ENCODE measurements at places on chromosomes 5 and 9. TPM values are rescaled to one million over a fixed set of nuclear protein-coding genes. Genes with fewer than 3 reads are reported as not detected.

The NTNG2 gene
- total RNA-seq: 5.4 TPM

The QSOX2 gene
- 7.2 TPM for total RNA-seq

The PCDHAC2 gene
- 6.3 TPM for total RNA-seq

The FBP2 gene
- total RNA-seq: 8.0 TPM

The NANS gene
- 44.4 TPM for total RNA-seq

The GEMIN5 gene
- 20.8 TPM for total RNA-seq

The PRRC1 gene
- 44.5 TPM for total RNA-seq

The TEX48 gene
- total RNA-seq: not detected

The PLCXD3 gene
- total RNA-seq: 4.4 TPM

The HMCN2 gene
- total RNA-seq: 0.88 TPM

GRCh38 chr5:134038138-134038537 is 33.4 kb upstream of the VDAC1 start:
- peaks cover 9% of the 10 kb centered on the region for H3K4me1 ChIP-seq
- H3K4me3 ChIP-seq: no peak overlapping the region
- no peak overlapping the region for H3K27ac ChIP-seq

GRCh38 chr5:143638654-143639053 is 173.3 kb upstream of the HMHB1 start:
- no peak overlapping the region for H3K4me3 ChIP-seq
- no peaks in the 10 kb centered on the region for H3K4me1 ChIP-seq
- no peak for DNase-seq
- no peak overlapping the region for H3K27ac ChIP-seq

GRCh38 chr5:12662545-12663314 is 758.5 kb upstream of the CTNND2 start:
- DNase-seq: no peak
- H3K27me3 ChIP-seq: no peaks in the 10 kb centered on the region
- no peaks in the 10 kb centered on the region for H3K4me1 ChIP-seq
- no peaks in the 10 kb centered on the region for H3K36me3 ChIP-seq
- no peak overlapping the region for H3K4me3 ChIP-seq
- no peak overlapping the region for H3K27ac ChIP-seq

- H3K27ac ChIP-seq: no peak overlapping the region
- no peaks in the 10 kb centered on the region for H3K27me3 ChIP-seq
- no peak overlapping the region for H3K4me3 ChIP-seq
- no peaks in the 10 kb centered on the region for H3K36me3 ChIP-seq
- H3K4me1 ChIP-seq: no peaks in the 10 kb centered on the region
Measured at GRCh38 chr5:112933651-112934365, 11.8 kb upstream of the REEP5 start.

DNA sequence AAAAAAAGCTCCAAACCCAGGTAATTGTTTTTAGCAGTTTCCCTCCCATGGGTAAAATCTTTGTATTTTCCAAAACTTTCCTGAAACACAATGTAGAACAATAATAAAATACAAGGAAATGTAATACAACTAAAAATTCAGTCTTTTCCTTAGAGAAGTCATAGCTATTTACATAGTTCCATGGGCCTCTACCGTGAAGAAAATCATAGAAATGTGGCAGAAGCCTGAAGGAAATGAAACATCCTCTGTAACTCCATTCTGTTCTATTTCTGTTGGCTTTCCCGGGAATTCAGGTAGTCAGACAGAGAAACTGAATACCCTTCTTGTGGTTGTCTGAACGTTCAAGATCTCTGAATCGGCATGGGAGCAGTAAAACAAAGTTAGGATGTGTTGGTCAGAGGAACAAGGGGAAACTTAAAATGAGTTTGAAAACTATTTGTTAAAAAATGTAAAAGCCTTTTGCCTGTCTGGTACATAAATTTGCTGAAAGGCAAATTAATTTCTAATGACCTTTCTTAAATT is 202.4 kb upstream of the ZNF608 start:
- no peak overlapping the region for H3K4me3 ChIP-seq
- DNase-seq: no peak
- no peak overlapping the region for H3K27ac ChIP-seq
- no peaks in the 10 kb centered on the region for H3K27me3 ChIP-seq
- no peaks in the 10 kb centered on the region for H3K4me1 ChIP-seq
- no peaks in the 10 kb centered on the region for H3K36me3 ChIP-seq

DNA sequence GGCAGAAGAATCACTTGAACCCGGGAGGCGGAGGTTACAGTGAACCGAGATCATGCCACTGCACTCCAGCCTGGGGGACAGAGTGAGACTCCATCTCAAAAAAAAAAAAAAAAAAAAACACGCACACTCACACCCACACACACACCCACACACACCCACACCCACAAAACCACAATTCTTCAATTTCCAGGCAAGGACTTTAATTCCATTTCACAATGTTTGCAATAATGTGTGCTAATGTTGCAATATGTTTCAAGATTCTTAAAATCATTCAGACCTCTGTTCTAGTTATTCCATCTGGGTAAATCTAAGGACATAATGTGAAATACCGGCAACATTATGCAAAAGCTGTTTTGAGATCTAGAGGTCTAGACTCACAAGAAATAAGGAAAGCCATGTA is 28.3 kb downstream of the CCDC69 start:
- no peak for DNase-seq
- no peaks in the 10 kb centered on the region for H3K27me3 ChIP-seq
- H3K4me3 ChIP-seq: no peak overlapping the region

DNA sequence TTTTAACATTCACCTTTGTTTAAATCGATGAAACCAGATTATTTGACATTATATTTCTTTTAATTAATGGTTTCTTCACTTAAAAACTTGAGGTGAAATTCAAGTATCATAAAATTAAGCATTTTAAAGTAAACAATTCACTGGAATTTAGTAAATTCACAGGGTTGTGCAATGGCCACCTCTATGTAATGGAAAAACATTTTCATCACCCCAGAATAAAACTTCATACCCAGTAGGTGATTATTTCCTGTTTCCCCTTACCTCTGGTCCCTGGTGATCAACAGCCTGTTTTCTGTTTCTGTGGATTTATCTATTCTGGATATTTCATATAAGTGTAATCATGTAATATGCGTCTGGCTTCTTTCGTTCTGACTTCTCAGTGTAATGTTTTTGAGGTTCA is 27.2 kb downstream of the HSPA4 start:
- no peak for DNase-seq
- no peaks in the 10 kb centered on the region for H3K27me3 ChIP-seq
- H3K27ac ChIP-seq: no peak overlapping the region
- no peak overlapping the region for H3K4me3 ChIP-seq
- peaks cover 16% of the 10 kb centered on the region for H3K36me3 ChIP-seq

- H3K4me1 ChIP-seq: peaks cover 4% of the 10 kb centered on the region
- H3K36me3 ChIP-seq: no peaks in the 10 kb centered on the region
- no peak overlapping the region for H3K4me3 ChIP-seq
- no peak for DNase-seq
- no peak overlapping the region for H3K27ac ChIP-seq
- no peaks in the 10 kb centered on the region for H3K27me3 ChIP-seq
Measured at GRCh38 chr5:135223404-135223803, 175.6 kb downstream of the MACROH2A1 start.

DNA sequence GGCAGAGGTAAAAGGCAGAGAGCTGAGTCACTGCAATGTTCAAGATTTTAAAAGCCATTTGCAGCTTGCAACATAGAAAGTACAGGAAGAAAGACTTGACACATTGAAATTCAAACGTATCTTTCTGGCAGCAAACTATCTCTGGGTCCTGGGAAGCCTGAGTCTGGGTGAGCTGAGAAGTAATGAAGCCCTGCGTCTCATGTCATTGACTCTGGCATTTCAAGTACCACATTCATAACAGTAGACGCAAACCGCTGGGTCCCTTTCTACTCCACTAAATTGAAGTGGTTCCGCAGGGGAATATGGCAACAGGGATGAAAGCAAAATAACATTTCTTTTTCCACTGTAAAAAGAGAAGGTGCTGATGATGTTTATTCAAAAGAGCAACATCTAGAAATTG is 694.3 kb downstream of the BRINP1 start:
- no peaks in the 10 kb centered on the region for H3K4me1 ChIP-seq
- DNase-seq: no peak
- H3K27me3 ChIP-seq: no peaks in the 10 kb centered on the region
- H3K36me3 ChIP-seq: no peaks in the 10 kb centered on the region
- H3K27ac ChIP-seq: no peak overlapping the region

DNA sequence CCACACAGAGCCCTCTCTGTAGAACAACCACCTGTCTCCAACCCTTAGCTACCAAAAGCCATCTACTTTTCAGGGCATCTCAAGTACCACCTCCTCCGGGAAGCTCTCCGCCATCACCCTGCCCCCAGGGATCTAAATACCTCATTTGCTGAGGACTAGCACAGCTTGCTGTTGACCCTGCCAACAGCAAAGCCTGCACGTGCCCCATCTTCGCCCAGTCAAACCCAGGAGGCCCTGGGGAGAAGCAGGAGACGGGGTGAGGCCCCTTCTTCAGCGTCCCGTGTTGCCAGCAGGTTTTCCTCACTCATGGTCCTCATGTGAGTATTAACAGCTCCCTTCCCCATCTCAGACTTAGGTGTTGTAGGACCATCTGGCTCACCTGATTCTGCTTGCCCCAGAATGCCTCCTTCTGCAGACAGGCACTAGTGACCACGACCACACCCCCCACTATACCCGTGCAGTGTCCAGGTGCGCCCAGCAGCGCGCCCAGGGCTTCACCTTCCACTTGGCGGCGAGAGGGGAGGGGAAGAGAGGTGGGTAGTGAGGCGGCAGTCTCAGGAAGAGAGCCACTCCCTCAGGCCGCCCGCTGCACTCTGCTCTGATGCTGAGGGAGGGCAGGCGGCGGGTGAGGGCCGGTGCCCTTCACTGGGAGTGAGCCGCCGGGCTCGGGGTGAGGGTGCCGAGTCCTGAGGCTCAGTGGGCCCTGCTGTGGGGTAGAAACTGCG is 11.1 kb downstream of the VAV2 start:
- peaks cover 57% of the 10 kb centered on the region for H3K36me3 ChIP-seq
- no peak for DNase-seq
- peaks cover 64% of the 10 kb centered on the region for H3K4me1 ChIP-seq
- H3K4me3 ChIP-seq: no peak overlapping the region
- H3K27me3 ChIP-seq: no peaks in the 10 kb centered on the region
- no peak overlapping the region for H3K27ac ChIP-seq

GRCh38 chr5:59401637-59402036 is 491.9 kb downstream of the PDE4D start:
- DNase-seq: no peak
- H3K27me3 ChIP-seq: no peaks in the 10 kb centered on the region
- H3K27ac ChIP-seq: no peak overlapping the region
- no peaks in the 10 kb centered on the region for H3K36me3 ChIP-seq

DNA sequence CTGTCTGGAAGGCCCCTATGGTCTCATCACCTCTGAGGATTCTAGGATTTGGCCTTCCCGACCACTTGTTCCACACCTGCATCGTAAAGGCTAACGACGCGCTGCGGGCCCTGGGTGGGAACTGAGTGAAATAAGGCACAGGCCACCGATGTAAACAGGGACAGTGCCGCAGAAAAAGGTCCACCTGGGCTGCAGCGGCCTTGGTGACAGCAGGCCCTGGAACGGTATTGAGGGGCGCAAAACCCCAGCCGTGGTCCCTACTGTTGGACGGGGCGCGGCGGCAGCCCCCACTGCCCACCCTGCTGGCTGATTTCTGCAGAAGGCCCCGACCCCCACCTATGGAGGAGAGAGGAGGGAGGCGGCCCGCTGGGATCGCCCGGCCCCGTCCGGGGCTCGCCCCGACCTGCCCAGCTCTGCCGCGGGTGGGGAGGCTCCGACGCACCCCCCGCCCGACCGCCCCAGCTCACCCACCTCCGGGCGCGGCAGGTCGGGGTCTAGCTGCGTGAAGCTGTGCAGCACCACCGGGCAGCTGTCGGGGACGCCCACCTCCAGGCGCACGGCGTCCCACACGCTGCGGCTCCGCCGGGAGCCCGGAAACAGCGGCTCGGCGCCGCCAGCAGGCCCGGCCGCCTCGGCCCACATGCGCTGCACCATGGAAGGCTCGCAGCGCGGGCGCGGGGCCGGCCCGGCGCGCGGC is 391 bp downstream of the RALGDS start:
- peaks cover 21% of the 10 kb centered on the region for H3K36me3 ChIP-seq
- no peaks in the 10 kb centered on the region for H3K27me3 ChIP-seq
- peak overlapping the region; percentile 58 for H3K27ac ChIP-seq

GRCh38 chr9:136532799-136533774 is 12.8 kb downstream of the NOTCH1 start:
- H3K4me3 ChIP-seq: no peak overlapping the region
- H3K27ac ChIP-seq: peak overlapping the region; percentile 76
- peaks cover 97% of the 10 kb centered on the region for H3K4me1 ChIP-seq
- no peaks in the 10 kb centered on the region for H3K27me3 ChIP-seq
- H3K36me3 ChIP-seq: peaks cover 88% of the 10 kb centered on the region

DNA sequence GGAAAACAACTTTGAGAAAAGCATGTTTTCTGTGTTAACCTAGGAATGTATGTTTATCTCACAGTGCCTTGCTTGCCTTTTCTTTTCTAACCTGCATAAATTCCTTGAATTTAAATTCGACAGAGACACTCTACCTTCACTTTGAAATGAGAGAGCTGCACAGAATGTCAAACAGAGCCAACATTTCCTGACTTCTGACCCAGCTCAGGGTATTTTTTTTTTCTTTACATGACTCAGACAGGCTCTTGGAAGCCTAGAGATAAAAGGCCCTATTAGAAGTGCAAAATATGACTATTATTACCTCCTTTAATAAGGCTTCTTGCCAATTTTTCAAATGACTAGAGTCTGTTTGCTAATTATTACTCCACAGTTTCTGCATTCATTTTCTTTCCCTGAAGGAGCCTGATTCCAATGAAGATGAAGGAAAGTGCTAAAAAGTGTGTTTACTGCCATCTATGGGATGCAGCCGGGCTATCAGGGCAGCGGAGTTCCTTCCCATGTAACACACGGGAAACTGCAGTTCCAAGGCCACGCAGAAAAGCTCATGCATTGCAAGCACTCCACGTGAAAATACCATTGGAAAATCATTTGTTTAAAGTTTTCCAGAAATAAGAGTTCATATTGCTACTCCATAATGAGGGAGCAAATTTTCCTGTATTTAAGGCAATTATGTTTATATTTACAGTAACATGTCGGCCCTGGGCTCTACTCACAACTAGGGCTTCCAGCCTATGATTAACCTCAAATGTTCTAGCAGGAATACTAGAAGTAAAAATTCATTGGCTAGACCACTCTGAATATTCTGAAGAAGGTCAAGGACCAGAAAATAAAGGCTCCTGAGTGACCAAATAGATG is 485.6 kb downstream of the ZSWIM6 start:
- peak overlapping the region; percentile 1 for H3K4me3 ChIP-seq
- no peak overlapping the region for H3K27ac ChIP-seq
- peak; percentile 90 for DNase-seq
- peaks cover 6% of the 10 kb centered on the region for H3K4me1 ChIP-seq

DNA sequence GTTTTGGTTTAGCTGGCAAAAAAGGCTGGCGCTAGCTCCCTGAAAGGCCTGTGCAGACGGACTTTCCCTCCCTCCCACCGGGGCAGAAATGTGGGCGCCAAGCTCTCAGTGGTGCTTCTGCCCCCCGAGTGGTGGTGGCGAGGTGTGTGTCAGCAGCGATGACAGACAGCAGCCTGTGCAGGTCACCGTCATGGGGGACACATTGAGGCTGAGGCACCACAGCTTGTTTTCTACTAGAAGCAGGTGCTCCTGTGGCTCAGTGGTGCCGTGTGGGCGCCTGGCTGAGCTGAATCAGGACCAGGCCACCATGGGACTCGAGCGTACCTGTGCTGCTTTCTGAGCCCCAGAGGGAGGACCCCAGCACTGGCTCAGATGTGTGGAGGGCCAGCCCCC is 6.2 kb downstream of the WNK2 start:
- peaks cover 57% of the 10 kb centered on the region for H3K36me3 ChIP-seq
- no peaks in the 10 kb centered on the region for H3K27me3 ChIP-seq
- DNase-seq: no peak

All from spinal cord (tissue), 10 donors.